ENCODE measurements at places on chromosomes 7 and 10. TPM values are rescaled to one million over a fixed set of nuclear protein-coding genes. Genes with fewer than 3 reads are reported as not detected.

DNA sequence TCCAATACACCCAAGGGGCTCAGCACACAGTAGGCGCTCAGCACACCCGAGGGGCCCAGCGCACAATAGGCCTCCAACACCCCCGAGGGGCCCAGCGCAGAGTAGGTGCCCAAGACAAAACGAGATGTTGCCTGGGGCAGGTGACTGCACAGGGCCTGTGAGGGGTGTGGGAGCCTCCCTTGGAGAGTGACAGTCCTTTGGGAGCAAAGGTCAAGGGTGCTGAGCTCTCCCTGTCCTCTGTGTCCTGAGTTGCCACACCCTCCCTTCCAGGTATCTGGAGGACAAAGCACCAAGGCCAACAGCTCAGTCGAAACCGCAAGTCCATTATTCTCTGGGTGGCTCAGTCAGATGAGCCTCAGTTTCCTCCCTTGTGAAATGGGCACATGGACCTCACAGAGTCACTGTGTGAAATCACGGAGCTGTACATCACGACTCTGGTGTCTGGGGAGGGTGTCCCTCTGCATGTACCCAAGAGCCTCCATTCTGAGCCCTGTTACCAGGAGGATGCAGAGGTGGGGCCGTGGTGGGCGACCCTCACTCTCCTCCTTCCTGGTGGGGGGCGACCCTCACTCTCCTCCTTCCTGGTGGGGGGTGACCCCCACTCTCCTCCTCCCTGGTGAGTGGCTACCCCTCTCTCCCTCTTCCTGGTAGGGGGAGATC, 81.3 kb downstream of the FOXL3 start:
- no peaks in the 10 kb centered on the region for H3K36me3 ChIP-seq
- peak overlapping the region; percentile 85 for H3K27ac ChIP-seq
- DNase-seq: peak; percentile 82
- no peak overlapping the region for H3K4me3 ChIP-seq
- no peaks in the 10 kb centered on the region for H3K27me3 ChIP-seq

DNA sequence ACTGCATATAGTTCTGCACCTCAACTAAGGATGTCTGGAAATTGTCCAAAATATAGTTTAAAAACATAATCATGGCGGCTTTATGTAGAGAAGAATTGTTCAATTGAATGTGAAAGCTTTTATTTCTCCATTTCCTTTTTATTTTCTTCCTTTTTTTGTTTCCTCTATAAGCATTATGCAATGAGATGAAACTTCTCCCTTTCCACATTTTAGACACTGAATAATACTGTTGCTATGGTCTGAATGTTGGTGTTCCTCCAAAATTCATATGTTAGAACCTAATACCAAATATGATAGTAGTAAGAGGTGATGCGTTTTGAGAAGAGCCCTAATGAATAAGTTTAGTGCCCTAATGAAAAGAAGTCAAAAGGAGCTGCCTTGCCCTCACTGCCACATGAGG, 175.0 kb downstream of the RNLS start:
- peaks cover 7% of the 10 kb centered on the region for H3K4me1 ChIP-seq
- H3K27me3 ChIP-seq: no peaks in the 10 kb centered on the region
- no peak overlapping the region for H3K4me3 ChIP-seq
- DNase-seq: no peak
- no peak overlapping the region for H3K27ac ChIP-seq
- H3K36me3 ChIP-seq: no peaks in the 10 kb centered on the region

DNA sequence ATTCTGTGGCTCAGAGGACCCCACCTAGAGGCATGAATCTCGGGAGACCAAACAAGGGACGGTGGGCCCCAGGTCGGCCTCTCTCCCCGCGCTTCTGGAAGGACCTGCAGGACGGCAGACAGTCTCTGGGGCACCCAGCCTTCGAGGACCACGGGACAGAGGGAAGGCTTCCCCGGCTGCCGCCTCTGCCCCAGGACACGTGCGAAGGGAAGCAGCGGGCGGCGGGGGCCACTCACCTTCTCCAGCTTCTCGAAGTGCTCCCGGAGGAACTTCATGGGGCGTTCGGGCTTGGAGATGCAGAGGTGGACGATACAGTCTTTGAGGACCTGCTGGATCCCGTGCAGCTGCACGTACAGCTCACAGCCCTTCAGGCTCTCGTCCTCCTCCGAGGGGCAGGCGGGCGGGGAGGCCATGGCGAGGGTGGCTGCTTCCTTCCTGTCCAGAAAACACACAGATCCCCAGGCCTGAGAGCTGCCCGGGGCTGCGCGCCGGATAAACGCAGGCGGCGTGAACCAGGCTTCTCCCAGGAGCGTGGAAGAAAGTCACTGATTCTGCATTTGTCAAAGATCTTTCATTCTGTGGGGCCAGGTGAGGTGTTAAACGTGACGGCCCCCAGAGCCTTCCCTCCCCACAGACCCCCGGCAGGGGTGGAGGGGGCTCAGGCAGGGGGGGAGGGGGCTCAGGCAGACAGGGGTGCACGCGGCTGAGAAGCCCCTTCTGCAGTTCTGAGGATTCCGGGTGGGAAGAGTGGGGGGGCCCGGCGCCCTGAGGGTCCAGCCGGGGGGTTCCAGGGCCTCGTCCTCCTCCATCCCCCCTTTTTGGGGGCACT, 15.2 kb upstream of the DNAAF5 start:
- no peaks in the 10 kb centered on the region for H3K27me3 ChIP-seq
- no peak overlapping the region for H3K27ac ChIP-seq
- no peaks in the 10 kb centered on the region for H3K36me3 ChIP-seq

DNA sequence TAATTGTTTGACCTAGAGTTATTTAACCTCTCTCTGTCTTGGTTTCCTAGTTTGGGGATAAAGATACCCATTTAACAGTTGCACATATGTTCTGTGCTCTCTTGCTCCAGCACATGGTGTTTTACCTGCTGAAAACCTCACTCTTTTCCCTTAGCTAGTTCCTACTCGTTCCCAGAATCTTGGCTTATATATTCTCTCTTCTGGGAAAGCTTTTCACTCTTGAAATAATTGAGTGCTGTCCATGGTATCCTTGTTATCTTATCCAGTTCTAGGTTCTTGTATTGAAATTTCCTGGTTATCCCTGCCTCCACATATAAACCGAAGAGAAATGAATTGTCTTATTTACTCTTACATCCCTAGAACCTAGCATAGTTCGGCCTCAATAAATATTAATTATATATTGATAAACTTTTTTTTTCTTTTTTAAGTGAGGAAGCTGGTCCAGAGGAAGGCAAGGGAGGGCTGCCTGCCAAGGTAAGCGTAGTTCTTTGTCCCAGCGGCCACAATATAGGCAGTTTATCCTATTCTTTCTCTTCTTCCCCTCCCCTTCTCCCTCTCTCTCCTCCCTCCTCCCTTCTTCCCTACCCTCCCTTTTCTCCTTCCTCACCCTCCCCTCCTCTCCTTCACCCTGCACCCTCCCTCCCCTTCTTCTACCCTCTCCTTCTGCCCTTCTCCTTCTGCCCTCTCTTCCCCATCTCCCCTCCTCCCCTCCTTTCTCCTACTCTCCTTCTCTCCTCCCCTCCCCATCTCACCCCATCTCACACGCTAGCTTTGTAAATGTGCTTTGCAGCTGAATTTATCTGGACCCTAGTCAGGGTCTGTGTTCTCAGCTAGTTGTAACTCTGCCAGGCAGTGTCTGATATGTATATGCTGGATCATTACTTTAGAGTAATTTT, 7.9 kb downstream of the WEE2 start:
- no peak overlapping the region for H3K27ac ChIP-seq
- no peaks in the 10 kb centered on the region for H3K36me3 ChIP-seq
- no peaks in the 10 kb centered on the region for H3K4me1 ChIP-seq
- no peak overlapping the region for H3K4me3 ChIP-seq
- H3K27me3 ChIP-seq: no peaks in the 10 kb centered on the region

DNA sequence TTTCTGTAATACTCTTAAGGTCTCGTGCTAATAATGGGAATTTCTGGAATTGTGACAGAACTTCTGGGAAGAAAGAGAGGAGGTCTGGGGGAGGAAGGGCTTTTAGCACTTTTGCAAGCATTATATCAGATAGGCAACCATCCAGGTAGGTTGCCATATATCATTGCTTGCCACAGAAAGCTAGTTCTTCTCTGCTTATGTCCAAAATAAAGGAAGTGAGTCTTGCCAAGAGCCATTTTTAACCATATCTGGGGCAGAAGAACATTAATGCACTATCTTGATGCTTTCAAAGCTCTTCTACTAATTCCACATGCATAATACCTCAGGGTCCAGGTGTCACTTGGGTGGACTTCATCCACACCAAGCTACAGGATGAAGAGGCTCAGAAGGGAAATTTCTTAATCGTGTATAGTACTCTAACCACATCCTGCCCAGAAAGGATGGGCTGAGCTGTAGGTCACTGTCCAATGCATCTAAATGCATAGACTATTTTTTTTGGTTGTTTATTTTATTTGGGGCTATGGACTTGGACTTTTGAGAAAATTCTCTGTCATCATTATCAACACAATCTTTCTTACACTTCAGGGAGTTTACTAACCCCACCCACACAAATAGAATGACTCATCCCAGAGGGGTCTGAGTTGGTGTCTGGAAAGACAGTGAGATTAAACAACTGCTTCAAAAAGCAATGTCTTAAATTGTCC, 68.9 kb upstream of the ADO start:
- no peak overlapping the region for H3K27ac ChIP-seq
- H3K4me3 ChIP-seq: no peak overlapping the region
- no peaks in the 10 kb centered on the region for H3K36me3 ChIP-seq
- H3K4me1 ChIP-seq: no peaks in the 10 kb centered on the region
- no peak for DNase-seq
- H3K27me3 ChIP-seq: no peaks in the 10 kb centered on the region

DNA sequence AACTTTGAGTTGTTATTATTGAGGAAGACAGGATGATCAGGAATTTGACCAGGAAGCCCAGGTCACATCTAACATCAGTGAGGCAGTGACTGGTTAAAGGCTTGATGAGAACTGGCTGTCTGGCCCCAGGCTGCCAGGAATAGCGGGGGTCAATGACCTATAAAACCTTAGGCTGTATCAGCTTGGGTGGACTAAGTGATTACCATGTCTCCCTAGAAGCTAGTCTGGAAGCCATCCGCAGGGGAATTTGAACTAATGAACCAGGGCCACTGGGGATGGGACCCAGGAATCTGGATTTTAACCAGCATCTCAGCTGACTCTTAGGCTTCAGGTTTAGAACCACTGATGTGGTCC, 56.6 kb downstream of the BPGM start:
- H3K4me1 ChIP-seq: no peaks in the 10 kb centered on the region
- no peaks in the 10 kb centered on the region for H3K27me3 ChIP-seq
- no peak overlapping the region for H3K4me3 ChIP-seq
- DNase-seq: no peak

GRCh38 chr10:86922553-86922961, 34.9 kb downstream of the MMRN2 start:
- peaks cover 6% of the 10 kb centered on the region for H3K36me3 ChIP-seq
- H3K27ac ChIP-seq: no peak overlapping the region
- H3K4me3 ChIP-seq: no peak overlapping the region
- no peak for DNase-seq

GRCh38 chr10:95319239-95319638, 28.4 kb upstream of the PDLIM1 start:
- H3K4me1 ChIP-seq: no peaks in the 10 kb centered on the region
- no peak for DNase-seq
- no peak overlapping the region for H3K27ac ChIP-seq
- no peaks in the 10 kb centered on the region for H3K36me3 ChIP-seq

- H3K27me3 ChIP-seq: no peaks in the 10 kb centered on the region
- no peak overlapping the region for H3K4me3 ChIP-seq
- H3K4me1 ChIP-seq: peaks cover 23% of the 10 kb centered on the region
- DNase-seq: no peak
- H3K27ac ChIP-seq: no peak overlapping the region
Observed at GRCh38 chr7:36131026-36131425, 22.0 kb upstream of the EEPD1 start.

- no peak overlapping the region for H3K27ac ChIP-seq
- H3K4me3 ChIP-seq: no peak overlapping the region
- no peaks in the 10 kb centered on the region for H3K27me3 ChIP-seq
- H3K36me3 ChIP-seq: no peaks in the 10 kb centered on the region
- no peaks in the 10 kb centered on the region for H3K4me1 ChIP-seq
- no peak for DNase-seq
Observed at GRCh38 chr10:3714531-3714930, 70.5 kb downstream of the KLF6 start.

DNA sequence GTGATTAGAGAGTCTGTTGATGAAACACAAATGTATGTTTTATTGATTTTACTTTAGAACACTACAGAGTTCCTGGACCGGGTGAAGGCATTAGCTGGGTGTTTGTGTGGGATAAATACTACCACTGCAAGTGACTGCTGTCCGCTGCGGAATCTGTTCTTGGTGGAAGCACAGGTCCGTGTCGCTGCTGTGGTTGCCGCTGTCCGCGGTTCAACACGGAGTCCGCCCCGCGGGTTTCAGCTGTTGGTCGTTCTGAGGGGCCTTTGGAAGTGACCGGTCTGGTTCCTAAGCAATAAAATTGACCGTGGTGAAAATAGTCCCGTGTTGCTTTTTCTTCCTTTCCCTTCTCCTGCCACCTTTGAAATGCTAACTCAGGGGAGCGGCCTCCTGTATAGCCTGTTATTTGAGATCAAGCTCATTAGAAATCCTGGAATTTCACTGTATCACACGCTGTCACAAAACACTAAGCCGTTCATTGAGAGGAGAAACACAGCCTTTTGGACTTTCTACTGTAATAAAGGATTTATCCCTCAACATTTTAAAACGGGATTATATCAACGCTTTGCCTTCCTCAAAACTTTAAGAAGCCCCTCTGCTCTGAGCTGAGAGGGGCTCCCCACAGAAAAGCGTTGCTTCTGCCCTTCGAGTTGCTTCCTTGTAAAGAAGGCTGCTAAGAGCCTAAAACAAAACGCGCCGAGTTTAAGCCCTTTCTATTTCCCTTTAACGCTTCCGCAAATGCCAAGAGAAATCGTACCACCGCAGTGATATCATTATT, 2.6 kb downstream of the NKX6-2 start:
- no peak overlapping the region for H3K4me3 ChIP-seq
- H3K27me3 ChIP-seq: peaks cover 28% of the 10 kb centered on the region
- DNase-seq: no peak
- H3K27ac ChIP-seq: no peak overlapping the region
- peaks cover 3% of the 10 kb centered on the region for H3K4me1 ChIP-seq

DNA sequence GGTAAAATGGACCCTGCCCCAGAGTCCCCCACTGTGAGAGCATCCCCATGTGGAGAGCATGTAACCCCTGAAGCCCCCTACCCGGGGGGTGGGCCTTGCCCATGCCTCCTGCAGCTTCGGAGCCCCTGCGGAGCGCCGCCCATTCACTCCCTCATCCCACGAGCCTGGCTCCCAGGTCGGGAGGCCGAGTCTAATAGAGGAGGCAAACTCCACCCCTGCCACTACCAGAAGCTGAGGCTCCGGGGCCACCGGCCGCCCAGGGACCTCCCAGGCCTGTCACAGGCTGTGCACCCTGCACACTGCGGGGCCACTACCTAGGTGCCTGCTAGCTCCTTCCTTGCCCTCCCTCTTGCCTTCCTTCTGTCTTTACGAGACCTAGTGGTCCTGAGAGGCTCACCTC, 17.4 kb downstream of the WDR86 start:
- DNase-seq: no peak
- H3K27ac ChIP-seq: no peak overlapping the region
- no peaks in the 10 kb centered on the region for H3K4me1 ChIP-seq
- H3K4me3 ChIP-seq: no peak overlapping the region
- no peaks in the 10 kb centered on the region for H3K27me3 ChIP-seq
- no peaks in the 10 kb centered on the region for H3K36me3 ChIP-seq

LRRC4 gene
- total RNA-seq: 0.42 TPM

CLIP2 gene
- 16.2 TPM for total RNA-seq

TAS2R41 gene
- not detected for total RNA-seq

BMPER gene
- 1.6 TPM for total RNA-seq

PNLIPRP1 gene
- 6,570 TPM for total RNA-seq

ARMS2 gene
- total RNA-seq: not detected

GIMAP6 gene
- 4.5 TPM for total RNA-seq

HMX3 gene
- not detected for total RNA-seq
